ENCODE measurements at places on chromosomes 6 and 20.

GRCh38 chr6:141829566-141830360 lies 303.0 kb upstream of the GJE1 start:
- DNase-seq, result no peak

GRCh38 chr6:128352366-128352765 lies 168.0 kb downstream of the PTPRK start:
- no peak for DNase-seq

DNA sequence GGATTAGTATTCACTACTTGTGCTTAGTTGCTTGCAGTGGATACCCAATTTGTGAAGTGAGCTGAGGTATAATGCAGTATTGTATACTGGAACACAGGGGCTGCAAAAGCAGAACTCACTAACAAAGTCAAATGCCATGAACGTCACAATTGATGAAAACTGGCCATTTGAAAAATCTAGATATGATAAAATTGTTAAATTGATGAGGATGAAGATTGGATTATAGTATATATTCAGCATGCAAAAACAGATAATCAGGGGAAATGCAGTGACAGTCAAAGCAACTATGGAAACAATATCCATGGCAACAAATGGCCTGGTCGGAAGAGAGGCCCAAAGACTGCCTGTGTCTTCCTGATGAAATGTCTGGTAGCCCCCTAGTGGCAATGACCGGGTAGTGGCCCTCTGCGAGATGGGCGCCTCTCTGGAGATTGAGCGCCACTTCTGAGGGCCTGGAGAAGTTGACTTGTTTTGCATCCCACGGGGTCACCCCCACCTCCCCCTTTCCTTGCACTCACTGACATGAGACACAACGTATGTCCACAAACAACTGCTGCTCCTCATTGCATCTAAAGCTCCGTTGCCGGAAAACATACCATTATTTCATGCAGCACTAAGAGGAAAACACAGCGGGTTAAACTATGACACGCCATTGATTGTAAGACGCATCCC lies 43.6 kb downstream of the C6orf15 start:
- DNase-seq, result peak; percentile 42

GRCh38 chr6:121516331-121516730 lies 80.9 kb downstream of the GJA1 start:
- no peak for DNase-seq

- DNase-seq, result peak; percentile 99
Observed at GRCh38 chr6:41072836-41073202, at the start of gene NFYA. TSS of gene NFYA (plus strand) at chr6:41072974. CDS start at chr6:41079090, 6,116 bp downstream.

DNA sequence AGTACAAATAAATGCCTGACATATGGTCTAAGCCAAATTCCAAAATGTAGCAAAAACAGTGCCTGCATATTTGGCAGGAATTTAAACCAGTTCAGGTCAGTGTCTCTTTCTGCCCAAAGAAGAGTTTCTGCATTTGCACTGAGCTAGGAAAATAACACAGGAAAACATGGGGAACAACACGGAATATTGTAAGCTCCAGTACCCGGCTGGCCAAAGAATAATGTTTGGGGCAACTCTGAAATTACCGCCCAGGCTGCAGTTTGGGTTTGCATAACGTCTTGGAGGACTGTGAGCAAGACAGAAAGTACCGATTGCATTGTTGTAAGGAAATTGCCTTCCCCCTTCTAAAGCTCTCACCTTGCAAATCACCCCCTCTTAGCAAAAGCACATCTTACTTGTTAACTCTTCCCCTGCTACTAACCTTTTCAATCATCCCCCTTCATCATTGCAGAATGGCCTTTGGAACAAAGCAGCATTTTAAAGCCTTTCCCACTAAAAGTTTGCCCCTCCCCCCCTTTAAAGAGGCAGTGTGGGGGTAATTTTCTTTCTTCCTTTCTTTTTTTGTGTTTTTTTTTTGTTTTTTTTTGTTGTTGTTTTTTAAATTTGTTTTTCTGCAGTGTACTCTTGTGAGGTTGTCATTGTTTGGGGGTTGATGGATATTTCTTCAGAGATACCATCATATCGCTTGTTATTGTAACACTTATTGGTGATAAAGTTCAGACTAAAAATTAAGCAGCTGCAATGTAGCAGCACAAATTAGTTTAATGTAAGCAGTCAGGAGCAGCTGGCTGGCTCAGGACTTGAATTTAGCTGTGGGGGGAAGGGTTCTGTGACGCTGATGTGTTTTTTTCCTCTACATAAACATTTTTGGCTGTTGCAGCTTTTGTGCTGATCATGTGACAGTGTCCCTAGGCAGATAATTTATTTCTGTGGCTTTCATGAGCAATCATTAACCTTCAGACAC lies 100.0 kb upstream of the CITED2 start:
- DNase-seq, result no peak

- DNase-seq, result no peak
Observed at GRCh38 chr6:33075208-33075567, 602 bp upstream of the HLA-DPB1 start.

GRCh38 chr6:3506751-3507383 lies 50.0 kb upstream of the SLC22A23 start:
- DNase-seq, result no peak

GRCh38 chr6:39339868-39340550 lies 17.5 kb upstream of the KCNK16 start:
- no peak for DNase-seq

GRCh38 chr20:44750081-44750805 lies 4.6 kb downstream of the KCNK15 start:
- DNase-seq, result no peak

GRCh38 chr6:1263039-1263849 lies 48.7 kb upstream of the FOXQ1 start:
- no peak for DNase-seq

- DNase-seq, result no peak
Observed at GRCh38 chr6:149529650-149530049, 16.2 kb downstream of the PPIL4 start.

DNA sequence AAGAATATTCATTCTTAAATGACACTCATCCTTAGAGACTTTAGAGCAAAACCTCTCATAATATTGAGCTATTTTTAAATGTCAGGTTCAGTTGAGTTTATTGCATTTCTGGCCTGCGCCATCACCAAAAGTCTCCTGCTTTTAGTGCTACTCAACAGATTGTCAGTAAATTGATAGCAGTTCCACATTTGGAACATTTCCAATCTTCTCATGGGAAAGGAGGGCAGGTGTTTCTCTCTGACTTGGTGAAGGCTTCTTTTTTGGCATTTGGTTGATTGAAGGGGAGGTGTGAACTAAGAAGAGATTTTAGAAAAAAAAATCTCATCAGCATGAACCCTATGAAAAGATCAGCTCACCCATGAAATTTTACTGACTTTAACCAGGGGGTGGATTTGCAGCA lies 125.9 kb upstream of the INSM1 start:
- no peak for DNase-seq

DNA sequence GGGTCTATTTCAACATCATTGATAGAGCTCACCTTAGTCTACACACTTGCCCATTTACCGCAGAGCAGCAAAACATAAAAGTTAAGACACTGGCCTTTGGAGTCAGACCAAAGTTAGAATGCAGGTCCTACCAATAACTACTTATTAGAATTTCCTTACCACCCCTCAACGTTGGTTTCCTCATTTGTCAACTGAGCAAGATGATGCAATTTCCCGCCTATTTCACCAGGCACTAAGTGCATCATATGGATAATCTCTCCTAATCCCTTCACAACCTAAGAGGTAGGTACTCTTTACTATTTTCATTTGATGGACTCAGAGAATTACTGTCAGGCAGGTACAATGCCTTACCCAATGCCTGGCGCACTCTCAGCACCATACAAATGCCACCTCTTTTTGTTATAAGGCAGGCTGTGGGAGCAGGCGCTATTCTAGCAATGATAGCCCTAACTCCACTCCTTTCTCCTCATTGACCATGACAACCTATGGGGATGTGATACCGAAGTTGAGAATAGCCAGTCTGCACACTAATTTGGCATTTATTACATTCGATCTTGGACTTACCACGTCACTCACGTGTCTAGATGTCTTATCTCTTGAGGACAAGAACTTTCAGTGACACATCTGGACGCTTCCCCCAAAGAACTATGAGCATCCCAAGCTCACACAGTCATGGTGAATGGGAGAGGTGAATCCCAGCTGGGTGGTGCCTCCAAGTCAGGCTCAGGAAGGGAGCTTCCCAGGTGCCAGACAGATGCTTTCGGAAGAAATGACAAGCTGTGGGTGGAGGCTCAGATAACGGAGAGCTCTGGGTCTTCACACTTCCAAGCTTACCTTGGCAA lies 128.1 kb upstream of the STMND1 start:
- no peak for DNase-seq

GRCh38 chr20:23155141-23155590 lies 69.0 kb upstream of the CD93 start:
- no peak for DNase-seq

DNA sequence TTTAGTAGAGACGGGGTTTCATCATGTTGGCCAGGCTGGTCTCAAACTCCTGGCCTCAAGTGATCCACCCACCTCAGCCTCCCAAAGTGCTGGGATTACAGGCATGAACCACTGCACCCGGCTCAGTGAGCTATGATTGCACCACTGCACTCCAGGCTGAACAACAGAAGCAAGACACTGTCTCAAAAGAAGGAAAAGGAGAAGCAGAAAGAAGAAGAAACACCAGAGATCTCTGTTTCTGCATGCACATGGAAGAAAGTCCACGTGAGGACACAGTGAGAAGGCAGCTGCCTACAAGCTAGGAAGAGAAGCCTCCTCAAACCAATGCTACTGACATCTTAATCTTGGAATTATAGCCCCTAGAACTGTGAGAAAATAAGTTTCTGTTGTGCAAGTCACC lies 16.0 kb downstream of the ECT2L start:
- no peak for DNase-seq

DNA sequence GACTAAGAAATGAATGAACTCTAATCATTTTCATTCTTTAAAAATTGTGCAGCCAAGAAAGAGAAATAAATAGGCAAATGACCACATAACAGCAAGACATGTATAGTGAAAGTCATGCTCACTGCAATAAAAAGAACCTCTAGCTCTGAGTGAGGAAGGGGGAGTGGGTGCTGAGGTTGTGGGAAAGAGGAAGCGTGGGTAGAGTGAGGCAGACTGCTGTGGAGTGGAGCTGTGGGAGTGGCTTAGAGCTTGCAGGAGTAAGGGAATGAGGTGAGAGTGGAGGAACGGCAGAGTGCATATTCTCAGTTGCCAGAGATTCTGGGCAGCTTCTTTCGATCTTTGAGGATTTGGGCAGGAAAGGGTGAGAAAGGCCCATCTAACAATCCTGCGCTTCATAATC lies 10.4 kb downstream of the DEFB129 start:
- DNase-seq, result no peak

DNA sequence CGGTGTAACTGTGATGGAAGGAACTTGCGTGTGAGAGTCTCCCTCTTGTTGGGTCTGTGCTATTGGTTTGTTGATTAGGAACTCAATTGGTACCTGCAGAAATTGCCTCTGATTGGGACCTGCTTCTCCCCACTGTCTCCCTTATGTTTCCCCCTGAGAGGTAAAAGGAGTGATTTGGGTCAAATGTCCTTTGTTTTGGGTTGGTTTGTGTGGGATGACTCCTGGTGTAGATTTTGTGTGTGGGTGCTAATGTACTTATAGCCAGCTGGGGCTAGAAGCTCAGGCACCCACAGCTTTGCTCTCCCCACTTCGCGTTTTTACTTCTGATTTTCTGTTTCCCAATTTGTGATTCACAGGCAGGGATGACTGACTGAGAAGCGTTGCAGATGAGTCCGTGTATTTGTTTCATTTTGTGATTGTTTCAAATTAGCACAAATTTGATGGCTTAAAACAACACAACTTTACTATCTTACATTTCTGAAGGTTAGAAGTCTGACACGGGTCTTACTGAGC lies 79.1 kb downstream of the UTRN start:
- no peak for DNase-seq

- DNase-seq, result no peak
Observed at GRCh38 chr6:53862662-53863462, 68.1 kb downstream of the LRRC1 start.

DNA sequence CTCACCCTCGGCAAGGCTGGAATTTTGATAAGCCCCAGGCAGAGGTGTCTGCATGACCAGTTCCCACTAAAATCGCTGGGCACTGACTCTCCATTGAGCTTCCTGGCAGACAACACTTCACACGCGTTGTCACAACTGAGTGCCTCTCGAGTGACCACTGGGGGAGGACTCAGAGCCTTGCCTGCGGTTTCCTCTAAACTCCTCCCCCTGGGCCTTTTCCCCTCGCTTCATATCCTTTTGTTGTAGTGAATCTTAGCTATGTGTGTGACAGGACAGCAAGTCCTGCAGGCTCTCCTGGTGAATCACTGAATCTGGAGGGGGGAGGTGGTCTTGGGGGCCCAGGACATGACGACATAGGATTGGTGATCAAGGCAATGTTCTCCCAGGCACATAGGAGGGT lies 670.8 kb downstream of the PRKN start:
- no peak for DNase-seq

- DNase-seq, result no peak
Observed at GRCh38 chr6:24469811-24470210, 19.6 kb downstream of the GPLD1 start.

DNA sequence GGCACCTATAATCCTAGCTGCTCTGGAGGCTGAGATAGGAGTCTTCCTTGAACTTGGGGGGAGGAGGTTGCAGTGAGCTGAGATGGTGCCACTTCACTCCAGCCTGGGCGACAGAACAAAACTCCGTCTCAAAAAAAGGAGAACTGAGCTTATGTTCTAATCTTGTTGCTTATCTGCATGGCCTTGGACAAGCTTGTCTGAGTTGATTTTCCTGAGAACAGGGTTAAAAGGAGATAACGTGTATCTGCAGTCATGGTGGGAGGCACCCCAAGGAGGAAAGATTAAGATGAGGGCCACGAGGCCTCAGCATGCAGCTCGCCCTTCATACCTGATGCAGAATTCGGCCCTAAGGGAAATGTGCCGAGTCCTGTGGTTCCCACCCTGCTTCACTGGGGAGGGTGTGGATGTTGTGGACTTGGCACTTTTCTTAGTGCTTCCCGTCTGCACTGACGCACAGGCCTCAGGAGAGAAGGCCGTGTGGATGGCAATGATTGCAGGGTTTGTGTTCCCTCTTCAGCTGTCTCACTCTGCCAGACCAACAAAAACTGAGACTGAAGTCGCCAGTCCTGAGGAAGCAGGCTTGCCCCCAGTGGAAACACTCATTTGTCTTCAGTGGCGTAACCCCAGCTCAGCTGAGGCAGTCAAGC lies 56.3 kb downstream of the EZR start:
- DNase-seq, result no peak

GRCh38 chr6:151288712-151289398 lies 49.1 kb downstream of the AKAP12 start:
- DNase-seq, result no peak

DNA sequence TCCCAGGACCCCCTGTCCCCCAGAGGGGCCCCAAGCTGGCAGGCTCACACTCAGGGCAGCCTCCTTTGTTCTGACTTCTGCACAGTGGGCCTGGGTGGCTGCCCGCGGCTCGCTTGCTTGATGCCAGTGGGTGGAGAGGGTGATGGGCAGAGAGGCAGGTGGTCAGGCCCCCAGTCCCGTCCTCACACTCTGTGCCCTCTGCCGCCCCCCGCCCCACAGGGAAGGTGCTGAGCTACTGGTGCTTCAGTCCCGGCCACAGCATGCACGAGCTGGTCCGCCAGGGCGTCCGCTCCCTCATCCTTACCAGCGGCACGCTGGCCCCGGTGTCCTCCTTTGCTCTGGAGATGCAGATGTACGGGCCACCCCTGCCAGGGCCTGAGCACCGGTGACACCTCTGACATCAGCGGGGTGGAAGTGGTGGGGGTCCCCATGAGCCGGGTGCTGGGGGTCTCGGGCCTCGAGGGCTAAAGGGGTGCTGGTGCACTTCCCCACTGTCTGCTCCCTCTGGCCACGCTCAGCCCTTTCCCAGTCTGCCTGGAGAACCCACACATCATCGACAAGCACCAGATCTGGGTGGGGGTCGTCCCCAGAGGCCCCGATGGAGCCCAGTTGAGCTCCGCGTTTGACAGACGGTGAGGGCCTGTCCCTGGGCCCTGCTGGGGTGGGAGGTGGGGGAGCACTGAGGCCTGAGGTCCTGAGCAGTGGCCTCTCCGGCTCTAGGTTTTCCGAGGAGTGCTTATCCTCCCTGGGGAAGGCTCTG lies 8.9 kb upstream of the TNFRSF6B start:
- DNase-seq, result no peak
